ENCODE measurements at places on chromosomes 13 and 19.
A peak's percentile ranks its signal among the peaks of the same experiment; 100 is the strongest.

DNA sequence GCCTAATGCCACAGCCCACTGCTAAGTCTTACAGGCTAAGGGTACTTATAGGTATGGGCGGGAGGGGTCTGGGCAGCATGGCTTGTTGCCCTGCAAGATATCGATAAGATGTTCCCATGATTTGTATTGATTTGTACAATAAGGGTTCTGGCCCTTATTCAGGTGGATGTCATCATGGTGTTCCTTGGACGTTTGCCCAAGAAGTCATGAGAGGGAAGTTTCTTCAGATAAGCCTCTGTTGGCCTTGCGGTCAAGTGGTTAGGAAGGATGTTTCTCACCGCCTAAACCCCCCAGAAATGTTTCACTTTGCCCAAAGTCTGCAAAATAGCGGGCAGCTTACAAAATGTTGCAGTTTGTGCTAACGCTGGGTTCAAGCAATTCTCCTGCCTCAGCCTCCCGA is 7.3 kb downstream of the PARP4 start:
- peaks cover 11% of the 10 kb centered on the region for H3K4me1 ChIP-seq
- H3K4me3 ChIP-seq, result no peak overlapping the region
- no peak overlapping the region for H3K27ac ChIP-seq
- H3K36me3 ChIP-seq, result peaks cover 54% of the 10 kb centered on the region
- H3K27me3 ChIP-seq, result no peaks in the 10 kb centered on the region
- no peak for DNase-seq

DNA sequence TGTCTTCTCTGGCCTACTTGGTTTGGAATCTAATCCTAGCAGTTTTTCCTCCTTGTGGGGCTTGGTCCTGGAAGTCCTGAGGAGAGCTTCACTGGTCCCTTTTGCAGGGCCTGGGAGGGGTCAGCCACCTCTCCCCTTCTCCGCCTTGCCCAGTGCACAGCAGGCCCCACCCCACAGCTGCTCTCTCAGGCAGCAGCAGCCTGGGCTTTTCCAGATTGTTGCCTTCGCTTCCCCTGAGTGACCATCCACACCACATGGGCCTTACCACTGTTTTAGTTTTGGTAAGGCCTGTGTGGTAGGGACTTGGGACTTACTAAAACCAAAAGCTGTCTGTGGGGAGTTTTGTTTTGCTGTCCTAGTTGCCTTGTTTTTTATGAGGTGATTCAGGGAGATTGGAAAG is 11.5 kb downstream of the MPHOSPH8 start:
- DNase-seq, result no peak
- no peak overlapping the region for H3K4me3 ChIP-seq
- H3K27me3 ChIP-seq, result no peaks in the 10 kb centered on the region
- H3K36me3 ChIP-seq, result peaks cover 60% of the 10 kb centered on the region
- peak overlapping the region; percentile 45 for H3K27ac ChIP-seq
- peaks cover 7% of the 10 kb centered on the region for H3K4me1 ChIP-seq

GRCh38 chr13:30869491-30869890 is 36.6 kb upstream of the MEDAG start:
- no peak overlapping the region for H3K27ac ChIP-seq
- no peak for DNase-seq
- H3K36me3 ChIP-seq, result no peaks in the 10 kb centered on the region

DNA sequence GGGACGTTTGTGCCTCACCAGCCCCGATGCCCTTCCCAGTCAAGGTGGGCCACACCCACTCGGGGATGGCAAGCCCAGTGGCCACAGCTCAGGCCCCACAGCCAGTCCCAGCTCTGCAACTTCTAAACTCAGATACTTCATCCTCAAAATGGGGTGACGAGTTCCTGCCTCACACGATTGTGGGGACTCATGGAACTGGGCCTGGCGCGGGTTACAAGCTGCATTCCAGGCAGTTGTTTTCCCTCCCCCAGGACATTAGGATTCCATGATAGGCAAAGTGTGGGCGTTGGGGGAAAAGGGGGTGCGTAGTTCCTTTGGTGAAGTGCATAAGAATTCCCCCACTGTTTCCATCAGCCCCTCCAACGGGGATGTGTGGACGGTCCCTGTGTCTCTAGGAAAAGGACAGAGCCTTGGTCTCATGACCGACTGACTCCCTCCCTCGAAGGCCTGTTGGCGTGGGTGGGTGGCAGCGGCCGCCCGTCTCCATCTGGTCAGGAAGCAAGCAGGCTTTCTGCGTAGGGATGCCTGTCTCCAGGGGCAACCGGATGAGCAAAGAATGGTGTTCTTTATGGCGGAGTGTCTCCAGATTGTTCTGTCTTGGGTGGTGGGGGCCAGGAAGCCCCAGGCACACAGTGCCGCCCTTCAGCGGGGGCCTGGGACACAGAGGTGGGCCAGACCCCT is 21.1 kb upstream of the NPAS1 start:
- no peak for DNase-seq
- no peaks in the 10 kb centered on the region for H3K27me3 ChIP-seq
- peaks cover 42% of the 10 kb centered on the region for H3K36me3 ChIP-seq
- H3K4me3 ChIP-seq, result no peak overlapping the region
- peak overlapping the region; percentile 25 for H3K27ac ChIP-seq
- H3K4me1 ChIP-seq, result peaks cover 6% of the 10 kb centered on the region

- DNase-seq, result no peak
- peaks cover 21% of the 10 kb centered on the region for H3K4me1 ChIP-seq
- peaks cover 18% of the 10 kb centered on the region for H3K36me3 ChIP-seq
- no peaks in the 10 kb centered on the region for H3K27me3 ChIP-seq
- no peak overlapping the region for H3K27ac ChIP-seq
These were observed 71.0 kb downstream of the DCT start for GRCh38 chr13:94408314-94409036.

GRCh38 chr13:49922301-49922700 is 13.8 kb downstream of the SPRYD7 start:
- DNase-seq, result no peak
- H3K4me3 ChIP-seq, result no peak overlapping the region
- no peaks in the 10 kb centered on the region for H3K27me3 ChIP-seq

DNA sequence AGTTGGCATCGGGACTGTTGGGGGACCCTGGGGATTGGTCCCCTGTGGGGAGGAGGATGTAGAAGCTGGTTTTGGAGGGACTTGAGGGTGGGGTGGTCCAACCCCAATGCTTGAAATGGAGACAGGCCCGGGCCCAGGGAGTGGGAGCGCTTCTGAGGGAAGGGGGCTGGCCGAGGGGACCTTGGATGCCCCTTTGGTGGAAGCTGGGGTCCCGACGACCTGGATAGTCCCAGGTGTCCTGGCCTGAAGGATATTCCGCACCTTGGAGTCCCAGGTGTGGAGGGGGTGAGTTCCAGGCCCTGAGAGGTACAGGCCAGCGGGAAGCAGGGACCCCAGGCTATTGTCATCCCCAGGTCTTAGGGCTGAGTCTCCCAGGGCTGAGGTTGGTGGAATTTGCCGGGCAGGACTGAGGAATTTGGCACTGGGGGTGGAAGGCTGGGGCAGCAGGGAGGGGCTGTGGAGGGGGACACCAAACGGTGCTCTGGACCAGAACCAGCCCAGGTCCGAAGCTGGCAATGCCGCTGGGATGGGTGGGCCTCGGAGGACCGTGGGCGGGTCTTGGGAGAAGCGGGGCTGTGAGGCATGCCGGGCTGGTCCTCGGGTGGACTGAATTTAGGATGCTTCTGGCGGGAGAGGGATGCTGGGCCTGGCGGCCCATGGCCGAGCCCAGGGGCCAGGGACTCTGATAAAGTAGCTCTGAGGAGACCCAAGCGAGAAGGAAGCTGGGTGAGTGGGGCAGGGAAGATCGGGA is 1.8 kb downstream of the HDGFL2 start:
- peaks cover 3% of the 10 kb centered on the region for H3K27me3 ChIP-seq
- DNase-seq, result peak; percentile 36
- peak overlapping the region; percentile 79 for H3K27ac ChIP-seq
- peaks cover 21% of the 10 kb centered on the region for H3K4me1 ChIP-seq
- H3K36me3 ChIP-seq, result peaks cover 20% of the 10 kb centered on the region
- peak overlapping the region; percentile 92 for H3K4me3 ChIP-seq

DNA sequence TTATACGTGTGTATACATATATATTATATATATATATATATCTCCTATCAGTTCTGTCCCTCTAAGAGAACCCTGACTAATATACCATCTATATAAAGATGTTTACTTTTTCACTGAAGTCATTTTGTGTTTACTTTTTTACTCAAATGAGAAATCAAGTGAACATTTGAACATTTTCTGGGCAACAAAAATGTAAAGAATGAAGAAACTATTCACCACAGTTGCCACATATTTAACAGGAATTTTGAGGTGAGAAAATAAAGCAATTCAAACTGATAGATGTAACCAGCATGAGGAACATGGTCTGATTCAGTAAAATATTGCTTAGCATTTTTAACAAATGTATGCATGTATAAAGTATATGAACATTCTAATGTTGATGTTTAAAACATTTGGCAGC is 299.2 kb upstream of the KLHL1 start:
- H3K27me3 ChIP-seq, result no peaks in the 10 kb centered on the region
- H3K36me3 ChIP-seq, result no peaks in the 10 kb centered on the region
- no peak overlapping the region for H3K4me3 ChIP-seq
- H3K27ac ChIP-seq, result no peak overlapping the region

DNA sequence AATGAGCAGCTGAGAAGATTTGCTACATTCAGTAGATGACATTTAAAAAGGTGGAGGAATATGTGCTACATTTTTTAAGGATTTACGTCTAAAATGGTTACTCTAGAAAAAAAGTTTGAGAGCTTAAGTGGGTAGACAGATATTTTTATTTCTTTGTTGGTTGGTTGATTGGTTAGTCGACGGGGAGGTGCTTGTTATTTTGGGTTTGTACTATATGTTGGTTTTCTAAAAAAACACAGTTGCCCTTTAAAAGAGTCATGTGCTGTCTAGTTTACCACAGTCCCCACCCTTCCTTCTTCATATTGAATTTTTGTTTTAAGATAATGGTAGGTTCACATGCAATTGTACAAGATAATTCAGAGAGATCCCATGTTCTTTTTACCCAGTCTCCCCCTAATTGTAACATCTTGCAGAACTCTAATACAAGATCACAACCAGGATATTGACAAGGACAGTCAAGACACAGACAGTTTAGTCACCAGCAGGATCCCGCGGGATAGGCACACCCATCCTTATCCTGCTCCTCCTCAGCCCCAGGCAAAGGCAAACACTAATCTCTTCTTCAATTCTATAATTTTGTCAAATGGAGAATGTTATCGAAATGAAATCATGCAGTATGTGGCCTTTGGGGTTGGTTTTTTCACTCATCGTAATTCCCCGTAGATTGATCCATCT is 171.4 kb downstream of the FOXO1 start:
- H3K4me1 ChIP-seq, result peaks cover 7% of the 10 kb centered on the region
- H3K27me3 ChIP-seq, result peaks cover 13% of the 10 kb centered on the region
- H3K4me3 ChIP-seq, result no peak overlapping the region
- H3K36me3 ChIP-seq, result no peaks in the 10 kb centered on the region

GRCh38 chr13:75647126-75647784 is 11.1 kb downstream of the LMO7 start:
- H3K27ac ChIP-seq, result no peak overlapping the region
- H3K27me3 ChIP-seq, result no peaks in the 10 kb centered on the region
- H3K4me3 ChIP-seq, result no peak overlapping the region
- H3K4me1 ChIP-seq, result no peaks in the 10 kb centered on the region
- DNase-seq, result no peak
- no peaks in the 10 kb centered on the region for H3K36me3 ChIP-seq

- H3K4me1 ChIP-seq, result no peaks in the 10 kb centered on the region
- DNase-seq, result no peak
- H3K27me3 ChIP-seq, result no peaks in the 10 kb centered on the region
- H3K27ac ChIP-seq, result no peak overlapping the region
- H3K4me3 ChIP-seq, result no peak overlapping the region
These were observed 59.9 kb upstream of the ZNF85 start for GRCh38 chr19:20863176-20863575.

- H3K4me3 ChIP-seq, result no peak overlapping the region
- peaks cover 81% of the 10 kb centered on the region for H3K4me1 ChIP-seq
- H3K36me3 ChIP-seq, result no peaks in the 10 kb centered on the region
- no peak for DNase-seq
These were observed 11.7 kb downstream of the RANBP3 start for GRCh38 chr19:5966215-5966614.

DNA sequence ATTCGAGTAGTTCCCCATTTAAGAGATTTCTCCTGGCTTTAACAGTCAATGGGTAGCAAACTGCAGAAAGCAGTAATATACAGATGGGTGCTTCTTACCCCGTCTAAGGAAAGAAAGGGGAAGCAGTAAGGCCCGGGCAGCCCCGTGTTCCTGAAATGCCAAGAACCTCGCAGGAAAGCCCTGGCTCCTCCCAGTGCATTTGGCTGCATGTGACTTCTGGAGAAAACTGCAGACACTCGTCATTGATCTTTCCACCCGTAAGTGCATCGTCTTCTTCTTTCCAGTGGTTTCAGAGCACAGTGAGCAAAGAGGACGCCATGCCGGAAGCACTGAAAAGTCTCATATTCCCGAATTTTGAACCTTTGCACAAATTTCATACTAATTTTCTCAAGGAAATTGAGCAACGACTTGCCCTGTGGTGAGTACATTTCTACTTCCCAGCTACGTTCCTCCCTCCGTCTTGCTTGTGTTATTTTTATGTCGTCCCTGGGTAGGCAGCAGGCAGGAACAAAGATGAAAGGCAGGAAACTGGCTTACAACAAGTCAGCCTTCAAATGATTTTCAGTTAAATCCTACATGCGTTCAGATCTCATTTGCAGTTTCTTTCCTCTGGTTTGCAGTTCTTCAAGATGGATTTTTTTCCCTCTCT is 165.2 kb downstream of the STK24 start:
- H3K4me3 ChIP-seq, result no peak overlapping the region
- H3K36me3 ChIP-seq, result peaks cover 89% of the 10 kb centered on the region
- H3K4me1 ChIP-seq, result peaks cover 47% of the 10 kb centered on the region
- DNase-seq, result no peak
- no peaks in the 10 kb centered on the region for H3K27me3 ChIP-seq
- H3K27ac ChIP-seq, result peak overlapping the region; percentile 76

- no peaks in the 10 kb centered on the region for H3K36me3 ChIP-seq
- H3K4me3 ChIP-seq, result no peak overlapping the region
- H3K4me1 ChIP-seq, result peaks cover 13% of the 10 kb centered on the region
These were observed 34.1 kb upstream of the KLF12 start for GRCh38 chr13:74168263-74168675.

GRCh38 chr13:76286178-76286577 is 600.0 kb downstream of the KCTD12 start:
- H3K36me3 ChIP-seq, result peaks cover 12% of the 10 kb centered on the region
- no peak for DNase-seq
- no peaks in the 10 kb centered on the region for H3K4me1 ChIP-seq
- H3K27ac ChIP-seq, result no peak overlapping the region
- no peak overlapping the region for H3K4me3 ChIP-seq

- H3K27ac ChIP-seq, result peak overlapping the region; percentile 41
- peaks cover 5% of the 10 kb centered on the region for H3K4me1 ChIP-seq
- no peak overlapping the region for H3K4me3 ChIP-seq
These were observed 21.6 kb upstream of the C1QTNF9 start for GRCh38 chr13:24287748-24288287.

GRCh38 chr13:97015661-97016350 is 21.5 kb upstream of the OXGR1 start:
- no peak for DNase-seq
- H3K36me3 ChIP-seq, result no peaks in the 10 kb centered on the region
- H3K4me1 ChIP-seq, result no peaks in the 10 kb centered on the region
- peaks cover 19% of the 10 kb centered on the region for H3K27me3 ChIP-seq
- no peak overlapping the region for H3K4me3 ChIP-seq

GRCh38 chr19:32976223-32976805 is 4.3 kb downstream of the FAAP24 start:
- H3K4me1 ChIP-seq, result peaks cover 10% of the 10 kb centered on the region
- peak; percentile 78 for DNase-seq
- no peaks in the 10 kb centered on the region for H3K27me3 ChIP-seq
- H3K36me3 ChIP-seq, result peaks cover 5% of the 10 kb centered on the region
- no peak overlapping the region for H3K27ac ChIP-seq
